ENCODE measurements at places on chromosomes 1 and 21.

DNA sequence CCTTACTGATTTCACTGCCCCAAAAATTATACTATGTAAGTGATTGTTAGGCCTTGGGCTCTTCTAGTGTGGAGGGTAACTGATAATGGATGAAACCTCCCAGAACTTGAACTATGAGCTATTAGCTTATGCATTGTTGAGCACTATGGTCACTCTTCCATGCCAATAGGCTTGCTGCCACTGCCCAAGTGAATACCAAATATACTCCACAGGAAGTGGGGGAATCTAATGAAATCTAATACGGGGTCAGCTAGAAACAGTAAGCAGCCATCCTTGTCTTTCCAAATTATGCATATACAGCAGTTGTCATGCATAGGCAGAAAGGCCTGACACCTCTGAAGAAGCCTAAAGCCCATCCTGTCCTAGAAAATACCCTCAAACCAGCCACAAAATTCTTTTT, 198.7 kb upstream of the PTBP2 start:
- no peak for DNase-seq

DNA sequence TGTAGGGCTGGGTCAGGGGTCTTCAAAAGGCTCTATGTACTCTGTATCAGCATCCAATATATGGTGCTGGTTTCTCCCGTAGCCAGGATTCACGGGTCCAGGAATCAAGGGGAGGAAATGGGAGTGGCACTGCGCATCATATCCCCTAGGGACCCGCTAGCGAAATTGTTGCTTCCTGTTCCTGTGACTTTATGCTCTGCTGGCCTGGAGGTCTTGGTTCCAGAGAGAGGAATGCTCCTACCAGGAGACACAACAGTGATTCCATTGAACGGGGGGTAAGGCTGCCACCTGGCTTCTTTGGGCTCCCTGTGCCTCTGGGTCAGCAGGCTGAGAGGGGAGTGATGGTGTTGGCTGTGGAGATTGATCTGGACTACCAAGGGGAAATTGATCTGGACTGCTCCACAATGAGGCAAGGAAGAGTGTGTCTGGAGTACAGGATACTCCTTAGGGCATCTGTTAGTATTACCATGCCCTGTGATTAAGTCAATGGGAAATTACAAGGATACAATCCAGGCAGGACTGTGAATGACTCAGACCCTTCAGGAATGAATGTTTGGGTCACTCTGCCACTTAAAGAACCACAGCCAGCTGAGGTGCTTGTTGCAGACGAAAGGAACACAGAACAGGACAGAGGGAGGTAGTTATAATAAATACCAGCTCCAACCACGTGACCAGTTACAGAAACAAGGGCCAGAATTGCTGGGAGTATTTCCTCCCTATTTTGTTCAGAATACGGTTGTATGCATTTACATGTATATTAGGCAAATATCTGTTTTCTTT, 10.2 kb downstream of the SPSB1 start:
- DNase-seq, result no peak

DNA sequence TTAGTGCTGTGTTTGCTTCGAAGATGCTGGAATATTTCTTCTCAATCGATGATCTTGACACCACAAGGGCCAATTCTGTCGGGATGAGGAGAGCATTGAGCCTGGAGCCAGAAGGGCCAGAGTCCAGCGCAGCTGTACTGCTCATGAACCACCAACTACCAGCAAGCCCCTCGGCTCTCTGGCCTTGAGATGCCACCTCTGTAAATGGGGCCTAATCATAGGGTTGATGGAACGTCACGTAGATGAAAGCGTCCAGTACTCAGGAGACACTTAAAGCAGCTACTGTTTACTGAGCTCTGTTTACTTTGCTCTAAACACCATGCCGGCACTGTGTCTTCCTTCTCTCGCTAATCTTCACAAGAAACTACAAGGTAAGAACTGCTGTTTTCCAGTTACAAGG, 26.3 kb downstream of the CCDC185 start:
- DNase-seq, result no peak

DNA sequence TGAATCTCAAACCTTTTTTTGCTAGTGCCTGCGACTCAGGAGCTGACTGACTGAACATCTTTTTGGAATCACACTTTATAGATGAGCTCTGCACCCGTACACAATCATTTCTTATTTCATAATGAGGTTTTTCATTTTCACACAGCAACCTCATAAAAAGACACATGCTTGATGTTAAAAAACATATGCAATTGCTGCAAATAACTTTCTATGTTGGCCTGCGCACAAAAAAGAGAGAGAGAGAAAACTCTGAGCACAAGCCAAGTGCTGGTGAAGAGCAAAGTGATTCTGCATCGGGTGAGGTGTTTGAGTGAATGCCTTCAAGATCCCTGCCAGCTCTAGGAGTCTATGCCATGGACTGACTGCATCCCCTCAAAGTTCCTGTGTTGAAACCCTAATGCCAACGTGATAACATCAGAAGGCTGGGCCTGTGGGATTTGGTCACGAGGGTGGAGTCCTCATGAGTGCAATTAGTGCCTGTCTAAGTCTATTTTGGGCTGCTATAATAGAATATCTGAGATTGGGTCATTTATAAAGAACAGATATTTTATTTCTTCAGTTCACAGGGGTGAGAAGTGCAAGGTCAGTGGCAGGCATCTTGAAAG, 36.6 kb downstream of the C1orf87 start:
- no peak for DNase-seq

GRCh38 chr1:183418696-183419095, 516 bp upstream of the NMNAT2 start:
- DNase-seq, result no peak

DNA sequence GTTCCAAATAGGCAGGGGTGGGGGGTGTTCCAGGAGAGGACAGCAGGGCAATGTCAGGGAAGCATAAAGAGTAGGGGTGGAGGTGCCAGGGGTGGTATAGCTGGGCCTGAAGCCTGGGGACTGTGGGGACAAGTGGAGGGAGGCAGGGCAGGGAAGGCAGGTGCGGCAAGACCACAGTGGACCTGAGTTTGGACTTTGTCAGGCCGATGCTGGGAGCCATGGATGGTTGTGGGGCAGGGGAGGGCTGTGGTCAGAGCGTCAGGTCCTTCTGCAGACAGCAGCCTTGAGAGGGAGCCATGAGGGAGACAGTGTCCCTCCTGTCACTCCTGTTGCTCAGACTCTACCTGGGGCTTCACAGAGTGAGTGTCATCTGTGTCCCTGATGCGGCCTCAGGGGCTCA, 320.3 kb downstream of the PTPRU start:
- DNase-seq, result no peak

DNA sequence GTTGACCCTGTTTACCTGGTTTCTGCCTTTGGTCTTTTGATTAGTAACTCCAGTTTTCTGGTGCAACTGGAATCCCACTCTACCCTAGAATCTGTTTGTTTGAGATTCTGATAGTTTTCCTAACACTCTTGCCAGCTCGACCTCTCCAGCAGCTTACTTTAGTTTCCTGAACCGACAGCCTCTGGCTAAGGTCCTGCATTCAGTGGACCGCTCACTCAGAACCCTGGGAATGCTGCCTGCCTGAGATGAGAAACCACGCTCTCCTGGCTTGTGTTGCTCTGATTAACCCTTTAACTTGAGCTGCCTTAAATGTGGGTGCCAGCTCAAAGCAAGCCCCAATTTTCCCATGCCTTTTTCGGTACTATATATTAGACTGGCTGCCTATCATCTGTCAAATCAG, 45.3 kb upstream of the SIPA1L2 start:
- no peak for DNase-seq

DNA sequence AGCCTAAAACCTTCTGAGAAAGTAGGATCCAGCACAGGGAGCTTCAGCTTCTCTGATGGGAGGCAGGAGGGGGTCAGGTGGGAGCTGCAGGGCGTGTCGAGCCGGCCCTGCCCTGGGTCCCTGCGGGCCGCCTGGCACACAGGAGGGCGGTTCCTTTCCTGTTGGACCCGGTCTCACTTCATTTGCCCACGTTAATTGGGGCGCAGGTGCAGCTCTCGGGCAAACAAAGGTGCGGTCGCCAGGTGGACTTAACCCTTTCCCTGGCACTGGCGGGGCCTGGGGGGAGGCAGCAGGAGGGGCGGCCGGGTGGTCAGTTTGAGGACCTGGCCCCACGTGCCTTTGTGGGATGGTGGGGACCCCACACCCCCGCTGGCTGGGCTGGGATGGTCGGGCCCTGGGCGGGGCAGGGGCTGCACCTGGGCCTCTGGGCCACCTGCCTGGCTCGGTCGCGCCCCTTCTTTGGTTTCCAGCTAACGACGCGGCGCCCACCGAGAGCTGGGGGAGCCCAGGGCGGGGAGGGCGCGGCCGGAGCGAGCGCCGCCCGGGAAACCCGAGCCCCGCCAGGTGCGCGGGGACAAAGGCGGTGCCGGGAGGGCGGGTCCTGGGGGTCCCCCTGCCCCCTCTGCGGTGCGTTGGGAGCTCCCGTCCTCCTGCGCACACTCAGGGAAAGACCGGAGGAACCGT, 20.8 kb upstream of the C1orf159 start:
- no peak for DNase-seq

DNA sequence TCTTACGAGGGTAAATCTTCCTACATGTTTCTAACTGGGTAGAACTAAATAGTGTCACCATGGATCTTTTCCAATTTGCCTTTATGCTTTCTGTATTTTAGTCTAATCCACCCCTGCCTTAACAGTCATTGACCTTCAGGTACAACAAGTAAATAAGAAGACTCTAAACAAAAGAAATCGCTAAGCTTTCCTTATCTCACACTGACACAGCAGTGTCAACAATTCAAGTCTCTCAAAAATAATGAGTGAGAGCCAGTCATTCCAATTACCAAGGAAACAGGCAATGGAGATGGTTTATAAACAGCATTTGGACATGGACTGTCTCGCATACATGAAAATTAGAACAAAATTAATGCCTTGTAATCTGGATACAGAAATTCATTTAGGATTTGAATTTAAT, 365.8 kb downstream of the VAV3 start:
- DNase-seq, result no peak

DNA sequence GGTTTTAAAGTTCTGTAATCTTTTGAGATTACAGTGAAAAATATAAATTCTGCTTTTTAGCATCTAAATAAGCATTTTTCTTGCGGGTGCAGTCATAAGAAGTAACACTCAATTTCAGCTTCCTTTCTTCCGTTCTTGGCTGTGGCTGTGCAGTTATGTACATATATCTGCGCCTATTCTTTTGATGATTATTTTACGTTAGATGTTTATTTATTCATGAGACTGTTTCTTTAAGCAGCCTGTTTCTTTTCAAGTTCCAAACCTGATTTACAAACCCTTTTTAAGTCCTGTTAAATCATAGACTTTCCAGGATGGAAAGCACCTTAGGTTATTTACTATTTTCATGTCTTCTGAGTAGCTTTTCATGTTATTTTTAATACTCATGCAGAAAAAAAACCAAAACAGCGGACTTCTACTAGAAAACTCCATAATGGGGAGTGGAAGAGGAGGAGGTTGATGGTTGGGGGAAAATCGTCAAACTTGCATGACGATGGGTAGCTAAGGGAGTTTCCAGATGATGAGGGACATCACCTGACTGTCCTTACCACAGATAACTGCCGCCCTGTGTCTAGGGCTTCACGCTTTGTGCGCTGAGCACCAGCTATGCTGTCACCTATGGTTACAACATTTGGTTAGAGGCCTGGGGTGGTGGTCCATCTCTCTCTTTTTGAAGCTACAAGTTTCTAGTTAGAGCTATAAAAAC, 2.6 kb downstream of the PRDM2 start:
- peak; percentile 6 for DNase-seq

DNA sequence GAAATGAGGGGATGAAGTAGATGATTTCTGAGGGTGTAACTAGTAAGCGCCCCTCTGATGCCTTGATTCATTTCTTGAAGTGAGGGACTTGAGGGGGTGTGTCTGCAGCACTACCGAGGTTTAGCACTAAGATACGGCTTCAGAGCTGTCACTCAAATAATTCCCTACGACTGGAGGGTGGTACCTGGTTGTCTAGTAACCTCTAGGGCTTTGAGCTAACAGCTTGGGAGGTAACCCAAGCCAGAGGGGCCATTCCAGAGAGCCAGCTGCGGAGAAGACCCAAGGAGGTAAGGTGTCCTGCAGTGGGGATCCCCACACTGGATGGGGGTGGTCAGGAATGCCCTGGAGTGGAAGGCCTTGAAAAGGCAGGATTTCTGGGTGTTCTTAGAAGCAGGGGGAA, at the start of gene TTC24:
Gene TTC24 (plus strand): TSS at position 252 of the 400 bp plus-strand sequence. CDS start 1,642 bp downstream, outside the sequence.
- no peak for DNase-seq

GRCh38 chr1:57512386-57512785, 88.5 kb upstream of the DAB1 start:
- no peak for DNase-seq

DNA sequence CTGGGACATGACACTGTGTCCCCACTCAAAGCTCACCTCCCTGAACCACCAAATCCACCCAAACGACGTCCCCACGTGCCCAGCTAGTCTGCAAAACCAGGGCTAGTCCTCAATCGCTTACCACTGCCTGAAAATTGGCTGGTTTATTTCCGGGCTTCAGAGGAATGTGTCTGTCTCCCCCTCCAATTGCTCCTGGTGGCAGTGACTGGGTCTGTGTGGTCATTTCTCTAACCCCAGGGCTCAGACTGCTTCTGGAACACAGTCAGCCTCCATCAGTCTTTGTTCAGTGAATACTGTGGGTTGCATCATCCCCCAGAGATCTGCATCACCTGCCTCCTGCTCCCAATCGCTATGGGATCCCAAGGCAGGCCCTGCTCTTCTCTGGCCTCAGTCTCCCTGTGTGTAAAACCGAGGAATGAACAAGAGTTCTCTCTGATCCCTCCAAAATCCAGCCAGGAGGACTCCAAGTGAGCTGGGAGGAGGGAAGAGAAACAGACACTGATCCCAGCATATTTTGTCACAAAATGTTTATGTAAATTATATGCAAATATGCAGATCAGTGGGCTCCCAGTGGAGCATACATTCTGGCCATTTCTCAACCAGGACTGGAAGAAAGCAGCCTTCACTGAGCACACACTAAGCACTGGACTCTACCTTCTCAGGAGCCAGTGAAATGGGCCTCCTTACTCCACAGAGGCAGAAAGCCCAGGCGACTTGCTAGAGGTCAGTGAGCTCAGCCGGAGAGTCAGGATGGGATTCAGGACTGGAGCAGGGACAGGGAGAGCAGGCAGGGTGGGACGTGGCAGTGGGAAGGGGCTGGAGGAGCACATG, 20.9 kb downstream of the SDC3 start:
- DNase-seq, result no peak

- DNase-seq, result no peak
Measured at GRCh38 chr1:43054961-43055360, 96.3 kb upstream of the SLC2A1 start.

DNA sequence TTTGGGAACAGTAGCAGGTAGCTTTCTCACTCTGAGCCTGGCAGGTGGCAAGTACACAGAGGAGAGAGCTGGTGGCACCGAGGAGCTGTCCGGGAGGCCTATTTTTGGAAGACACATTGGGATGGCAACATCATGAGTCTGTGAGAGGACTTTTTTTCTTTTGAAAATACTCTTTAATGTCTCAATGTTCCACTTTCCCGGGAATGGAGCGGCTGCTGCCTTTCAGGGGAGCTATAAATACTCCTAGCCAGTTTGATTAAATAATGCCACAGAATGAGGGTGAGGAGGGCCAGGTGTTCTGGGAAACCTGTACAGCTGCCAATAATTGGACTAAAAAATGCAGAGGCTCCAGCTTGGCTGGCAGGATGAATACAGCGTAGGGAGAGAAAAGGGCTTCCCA, 93.3 kb upstream of the COG2 start:
- no peak for DNase-seq
